ENCODE measurements at places on chromosomes 6 and 20. TPM values are rescaled to one million over a fixed set of nuclear protein-coding genes. Genes with fewer than 3 reads are reported as not detected.

- no peak for DNase-seq
Measured at GRCh38 chr20:329851-330232, 4.5 kb downstream of the SOX12 start.

- DNase-seq: no peak
Measured at GRCh38 chr6:28597924-28598722, 72.4 kb downstream of the GPX5 start.

DNA sequence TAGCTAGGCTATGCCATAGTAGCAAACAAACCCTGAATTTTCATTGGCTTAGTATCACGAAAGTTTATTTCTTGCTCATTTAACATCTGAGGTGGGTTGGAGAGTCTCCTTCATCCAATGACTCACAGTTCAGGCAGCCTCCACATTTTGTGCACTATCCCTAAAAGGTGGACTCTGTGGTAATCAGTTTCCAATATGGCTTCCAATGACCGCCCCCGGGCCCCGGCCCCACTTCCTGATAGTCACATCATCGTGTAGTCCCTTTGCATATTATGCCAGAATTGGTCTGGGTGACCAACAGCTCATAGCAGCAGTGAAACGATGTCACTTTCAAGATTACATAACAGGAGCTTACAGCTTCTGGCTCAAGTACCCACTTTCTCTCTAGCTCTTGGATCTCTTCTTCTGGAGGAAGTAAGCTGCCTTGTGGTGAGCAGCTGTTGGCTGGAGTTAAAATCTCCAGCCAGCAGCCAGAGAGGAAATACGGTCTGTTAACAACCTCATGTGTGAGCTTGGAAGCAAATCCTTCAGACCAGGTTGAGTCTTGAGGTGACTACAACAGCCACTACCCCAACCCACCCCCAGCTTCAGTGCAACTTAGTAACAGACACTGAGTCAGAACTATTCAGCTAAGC, 7.8 kb downstream of the HCRTR2 start:
- DNase-seq: no peak

- DNase-seq: no peak
Measured at GRCh38 chr6:148211777-148212324, 130.8 kb upstream of the SASH1 start.

CCN2 gene
- 36.8 TPM for total RNA-seq
